ENCODE measurements at places on chromosomes 7 and 10. TPM values are rescaled to one million over a fixed set of nuclear protein-coding genes. Genes with fewer than 3 reads are reported as not detected.
A peak's percentile ranks its signal among the peaks of the same experiment; 100 is the strongest.

- H3K4me1 ChIP-seq, result no peaks in the 10 kb centered on the region
- H3K36me3 ChIP-seq, result no peaks in the 10 kb centered on the region
- H3K27me3 ChIP-seq, result no peaks in the 10 kb centered on the region
- no peak overlapping the region for H3K27ac ChIP-seq
- H3K4me3 ChIP-seq, result no peak overlapping the region
Measured at GRCh38 chr10:19316204-19316870, 267.7 kb downstream of the MALRD1 start.

The CLRN3 gene
- total RNA-seq, result not detected

DNA sequence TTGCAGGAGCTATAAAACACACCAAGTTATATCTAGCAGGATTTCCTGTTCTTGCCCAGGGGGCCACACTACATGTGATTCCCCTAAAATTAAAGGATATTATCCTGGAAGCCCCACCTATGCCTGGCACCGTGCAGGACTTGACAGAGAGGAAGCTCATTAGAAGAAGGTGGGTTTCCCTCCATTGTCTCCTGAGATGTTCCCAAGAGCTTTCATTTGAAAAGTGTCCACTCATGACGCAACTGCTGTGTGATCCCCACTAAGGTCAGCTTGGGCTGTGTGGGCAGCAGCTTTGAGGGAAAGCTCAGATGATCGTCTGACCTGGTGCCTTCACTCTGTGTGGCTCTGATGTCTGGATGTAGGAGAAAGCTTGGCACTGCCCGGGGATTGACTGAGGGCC, 53.5 kb downstream of the RAMP3 start:
- H3K27me3 ChIP-seq, result peaks cover 46% of the 10 kb centered on the region
- no peak overlapping the region for H3K27ac ChIP-seq
- H3K4me3 ChIP-seq, result no peak overlapping the region
- no peaks in the 10 kb centered on the region for H3K36me3 ChIP-seq
- no peaks in the 10 kb centered on the region for H3K4me1 ChIP-seq

DNA sequence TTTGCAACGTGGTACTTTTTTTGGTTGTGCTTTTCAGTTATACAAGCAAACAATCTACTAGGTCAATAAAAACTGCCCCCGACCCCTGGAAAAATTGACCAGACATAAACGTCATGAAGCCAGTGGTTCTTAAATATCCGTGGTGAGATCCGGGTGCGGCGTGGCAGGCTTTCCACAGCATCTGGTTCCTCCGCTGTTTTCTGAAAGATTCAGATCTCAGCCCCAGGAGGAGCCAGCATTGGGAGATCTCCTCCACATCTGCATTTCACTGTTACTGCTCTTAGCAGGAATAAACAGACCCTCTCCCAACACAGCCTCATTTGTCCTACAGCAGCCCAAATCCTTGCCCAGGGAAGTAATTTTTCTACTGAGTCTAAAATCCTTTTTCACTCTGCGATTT, 664.3 kb upstream of the FOXK1 start:
- H3K27me3 ChIP-seq, result no peaks in the 10 kb centered on the region
- no peak overlapping the region for H3K4me3 ChIP-seq
- H3K4me1 ChIP-seq, result no peaks in the 10 kb centered on the region
- H3K36me3 ChIP-seq, result no peaks in the 10 kb centered on the region
- no peak overlapping the region for H3K27ac ChIP-seq

GRCh38 chr10:98045785-98046389, 15.5 kb upstream of the CRTAC1 start:
- H3K36me3 ChIP-seq, result no peaks in the 10 kb centered on the region
- peaks cover 28% of the 10 kb centered on the region for H3K27me3 ChIP-seq
- DNase-seq, result peak; percentile 74
- H3K27ac ChIP-seq, result no peak overlapping the region
- H3K4me1 ChIP-seq, result peaks cover 4% of the 10 kb centered on the region

GRCh38 chr7:11743548-11743947, 88.5 kb downstream of the THSD7A start:
- H3K27me3 ChIP-seq, result no peaks in the 10 kb centered on the region
- H3K4me3 ChIP-seq, result no peak overlapping the region
- DNase-seq, result no peak
- no peak overlapping the region for H3K27ac ChIP-seq
- H3K36me3 ChIP-seq, result no peaks in the 10 kb centered on the region

DNA sequence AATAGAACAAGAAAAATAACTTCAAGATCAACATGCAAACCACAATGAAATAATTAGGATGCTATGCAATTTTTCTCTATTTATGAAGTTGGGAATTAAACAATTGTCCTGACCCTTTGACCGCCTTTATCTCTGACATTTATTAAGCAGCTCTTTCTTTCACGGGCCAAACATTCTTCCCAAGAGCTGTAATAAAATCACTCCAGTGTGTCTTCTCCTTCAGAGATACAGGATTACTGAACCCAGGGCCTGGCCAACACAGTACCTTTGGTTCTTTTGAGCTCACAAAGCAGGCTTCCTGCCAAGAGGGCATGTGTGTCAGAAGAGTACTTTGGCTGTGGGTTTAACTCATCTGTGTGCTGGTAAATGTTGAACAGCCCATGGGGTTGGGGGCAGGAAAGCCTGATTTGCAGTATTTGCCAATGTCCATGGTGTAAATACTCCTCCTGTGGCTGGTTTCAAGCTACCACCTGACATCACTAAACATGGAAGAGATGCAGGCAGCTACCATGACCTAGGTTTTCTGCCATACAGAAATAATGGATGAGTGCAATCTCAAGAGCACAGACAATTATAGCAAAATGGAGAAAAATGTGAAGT, 121.7 kb downstream of the FANK1 start:
- no peak for DNase-seq
- no peaks in the 10 kb centered on the region for H3K36me3 ChIP-seq
- H3K27ac ChIP-seq, result no peak overlapping the region

GRCh38 chr7:17558135-17558534, 259.7 kb downstream of the AHR start:
- H3K4me3 ChIP-seq, result no peak overlapping the region
- H3K27ac ChIP-seq, result no peak overlapping the region
- no peaks in the 10 kb centered on the region for H3K4me1 ChIP-seq
- H3K36me3 ChIP-seq, result no peaks in the 10 kb centered on the region

DNA sequence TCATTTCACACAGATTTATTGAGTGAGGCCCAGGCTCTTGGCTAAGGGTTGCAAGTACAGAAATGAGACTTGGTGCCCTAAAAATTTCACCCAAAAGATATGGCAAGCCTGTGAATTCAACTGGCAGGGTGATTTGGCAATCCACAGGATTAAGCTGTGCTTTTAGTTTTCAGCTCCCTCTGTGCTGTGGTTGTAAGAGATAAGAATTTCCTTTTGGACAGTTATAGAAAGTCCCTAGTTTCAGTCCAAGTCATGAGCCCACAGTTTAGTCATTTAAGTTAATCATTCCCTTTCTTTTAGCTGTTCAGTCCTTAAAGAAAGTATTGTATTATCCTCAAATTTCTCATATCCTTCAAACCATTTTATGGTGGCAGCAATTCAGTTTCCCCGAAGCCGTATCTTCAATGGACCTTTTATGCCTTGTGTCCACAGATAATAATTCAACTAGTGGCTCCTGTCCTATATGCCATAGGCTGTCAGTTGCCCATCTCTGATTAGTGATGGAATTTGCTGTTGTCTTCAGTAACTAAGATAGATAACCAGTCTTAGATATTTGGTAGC, 73.4 kb upstream of the NAMPT start:
- H3K36me3 ChIP-seq, result no peaks in the 10 kb centered on the region
- peaks cover 58% of the 10 kb centered on the region for H3K27me3 ChIP-seq
- peaks cover 7% of the 10 kb centered on the region for H3K4me1 ChIP-seq
- H3K4me3 ChIP-seq, result no peak overlapping the region
- no peak overlapping the region for H3K27ac ChIP-seq
- no peak for DNase-seq

DNA sequence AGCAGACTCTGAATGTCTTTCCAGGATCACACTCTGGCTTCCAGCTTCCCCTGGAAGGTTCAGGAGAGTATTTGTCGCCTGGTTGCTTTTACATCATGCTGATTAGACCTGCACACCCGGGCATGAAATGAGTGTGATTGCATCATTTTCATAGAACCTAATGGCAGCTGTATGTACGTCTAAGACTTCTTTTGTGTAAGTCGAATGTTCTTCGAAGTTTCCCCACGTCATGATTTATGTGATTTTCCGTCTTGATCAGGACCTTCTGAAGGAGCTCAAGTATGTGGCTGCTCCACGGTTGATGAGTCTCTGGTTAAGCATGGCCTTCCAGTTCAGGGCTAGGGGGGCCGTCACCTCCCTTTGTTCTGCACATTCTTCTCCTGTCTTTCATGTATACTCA, 4.5 kb downstream of the EIF4H start:
- H3K36me3 ChIP-seq, result peaks cover 66% of the 10 kb centered on the region
- no peaks in the 10 kb centered on the region for H3K27me3 ChIP-seq
- DNase-seq, result no peak
- peaks cover 64% of the 10 kb centered on the region for H3K4me1 ChIP-seq

DNA sequence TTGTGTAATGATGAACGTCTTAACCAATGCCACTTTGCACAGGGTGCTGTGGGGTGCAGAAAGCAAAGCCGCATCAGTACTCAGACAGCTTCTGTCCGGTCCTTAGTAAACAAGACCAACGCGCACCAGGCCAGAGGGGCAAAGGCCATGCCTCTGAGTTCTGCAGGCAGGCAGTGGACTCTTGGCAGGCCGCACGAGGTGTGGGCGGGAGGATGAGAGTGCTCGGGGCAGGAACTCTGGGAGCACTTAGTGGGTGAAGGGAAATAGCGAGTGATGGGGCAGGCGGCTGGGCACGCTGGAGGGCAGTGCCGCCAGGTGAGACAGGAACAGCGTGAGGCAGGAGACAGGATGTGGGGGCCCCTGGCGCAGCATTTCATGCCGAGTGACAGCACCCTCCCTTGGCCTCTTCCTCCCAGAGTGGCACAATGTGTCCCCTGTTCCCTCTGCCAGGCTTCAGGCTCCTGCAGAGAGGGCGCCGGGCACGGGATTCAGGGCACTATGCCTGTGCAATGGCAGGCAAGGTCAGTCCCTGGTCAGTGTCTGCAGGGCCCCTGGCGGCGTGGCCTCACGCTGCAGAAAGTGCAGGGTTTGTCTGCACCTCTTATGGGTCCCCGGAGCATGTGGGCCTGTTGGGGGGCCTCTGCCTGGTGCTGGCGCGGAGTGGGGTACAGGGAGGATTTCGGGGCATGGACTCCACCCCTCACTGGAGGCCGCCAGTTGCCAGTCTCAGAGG, 60.4 kb downstream of the VIPR2 start:
- H3K4me1 ChIP-seq, result peaks cover 2% of the 10 kb centered on the region
- H3K27me3 ChIP-seq, result no peaks in the 10 kb centered on the region
- no peak overlapping the region for H3K4me3 ChIP-seq

DNA sequence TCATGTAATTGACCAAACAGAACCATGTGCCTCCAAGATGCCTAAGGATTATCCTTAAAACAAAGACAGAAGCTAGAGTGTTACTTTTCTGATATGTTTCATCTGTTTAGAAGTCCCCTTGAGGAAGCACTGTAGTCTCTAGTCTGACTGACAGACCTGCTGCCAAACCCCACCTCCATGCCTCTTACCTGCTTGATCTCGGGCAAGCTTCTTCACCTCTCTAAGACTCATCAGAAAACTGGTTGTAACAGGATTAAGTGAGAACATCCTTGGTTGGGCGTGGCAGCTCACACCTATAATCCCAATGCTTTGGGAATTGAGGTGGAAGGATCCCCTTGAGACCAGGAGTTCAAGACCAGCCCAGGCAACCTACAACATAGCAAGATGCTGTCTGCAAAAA, 42.2 kb upstream of the OTUD1 start:
- no peak overlapping the region for H3K4me3 ChIP-seq
- H3K36me3 ChIP-seq, result no peaks in the 10 kb centered on the region
- no peak overlapping the region for H3K27ac ChIP-seq
- H3K27me3 ChIP-seq, result no peaks in the 10 kb centered on the region
- DNase-seq, result no peak

DNA sequence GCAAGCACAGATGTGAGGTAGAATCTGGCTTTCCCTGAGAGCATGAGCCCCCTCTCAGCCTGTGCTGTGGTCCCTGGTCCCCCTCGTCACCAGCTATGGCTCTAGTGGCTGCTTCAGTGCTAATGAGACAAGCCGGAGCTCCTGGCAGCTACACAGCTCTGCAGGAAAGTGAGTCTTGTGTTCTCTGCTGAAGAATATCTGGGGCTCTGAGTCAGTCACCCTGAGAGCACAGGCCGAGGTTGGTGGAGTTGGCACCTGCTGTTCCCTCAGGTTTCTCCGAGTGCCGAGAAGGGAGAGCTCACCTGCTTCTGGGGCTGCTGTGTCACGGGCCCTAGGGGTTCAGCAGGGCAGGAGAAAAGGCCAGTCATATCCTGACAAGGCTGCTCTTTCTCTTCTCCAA, 37.2 kb upstream of the GJD4 start:
- peaks cover 8% of the 10 kb centered on the region for H3K4me1 ChIP-seq
- no peak for DNase-seq
- H3K36me3 ChIP-seq, result peaks cover 32% of the 10 kb centered on the region
- no peaks in the 10 kb centered on the region for H3K27me3 ChIP-seq

DNA sequence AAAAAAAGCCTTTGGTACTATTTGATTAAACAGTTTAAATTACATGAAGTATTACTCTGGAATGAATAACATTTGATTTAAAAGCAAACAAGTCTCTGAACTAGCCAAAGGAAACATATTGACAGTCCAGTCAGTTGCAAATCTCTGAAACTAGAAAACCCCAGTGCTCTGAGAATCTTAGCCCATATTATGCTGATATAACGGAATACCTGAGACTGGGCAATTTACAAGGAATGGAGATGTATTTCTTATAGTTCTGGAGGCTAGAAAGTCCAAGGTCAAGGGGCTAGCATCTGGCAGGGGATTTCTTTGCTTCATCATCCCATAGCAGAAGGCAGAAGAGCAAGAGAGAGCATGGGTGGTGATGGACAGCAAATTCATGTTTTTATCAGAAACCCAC, 21.7 kb upstream of the FKBP9 start:
- peaks cover 5% of the 10 kb centered on the region for H3K4me1 ChIP-seq
- no peak overlapping the region for H3K4me3 ChIP-seq
- DNase-seq, result no peak
- no peak overlapping the region for H3K27ac ChIP-seq
- no peaks in the 10 kb centered on the region for H3K27me3 ChIP-seq
- peaks cover 4% of the 10 kb centered on the region for H3K36me3 ChIP-seq

All from activated CD8-positive, alpha-beta T cell treated with anti-CD3 and anti-CD28 coated beads for 36 hours (primary cell).